T-helper 1 cell (primary cell): ENCODE measurements at places on chromosomes 13 and 19.

- no peak for DNase-seq
Measured at GRCh38 chr19:19538785-19539166, 711 bp downstream of the CILP2 start.

DNA sequence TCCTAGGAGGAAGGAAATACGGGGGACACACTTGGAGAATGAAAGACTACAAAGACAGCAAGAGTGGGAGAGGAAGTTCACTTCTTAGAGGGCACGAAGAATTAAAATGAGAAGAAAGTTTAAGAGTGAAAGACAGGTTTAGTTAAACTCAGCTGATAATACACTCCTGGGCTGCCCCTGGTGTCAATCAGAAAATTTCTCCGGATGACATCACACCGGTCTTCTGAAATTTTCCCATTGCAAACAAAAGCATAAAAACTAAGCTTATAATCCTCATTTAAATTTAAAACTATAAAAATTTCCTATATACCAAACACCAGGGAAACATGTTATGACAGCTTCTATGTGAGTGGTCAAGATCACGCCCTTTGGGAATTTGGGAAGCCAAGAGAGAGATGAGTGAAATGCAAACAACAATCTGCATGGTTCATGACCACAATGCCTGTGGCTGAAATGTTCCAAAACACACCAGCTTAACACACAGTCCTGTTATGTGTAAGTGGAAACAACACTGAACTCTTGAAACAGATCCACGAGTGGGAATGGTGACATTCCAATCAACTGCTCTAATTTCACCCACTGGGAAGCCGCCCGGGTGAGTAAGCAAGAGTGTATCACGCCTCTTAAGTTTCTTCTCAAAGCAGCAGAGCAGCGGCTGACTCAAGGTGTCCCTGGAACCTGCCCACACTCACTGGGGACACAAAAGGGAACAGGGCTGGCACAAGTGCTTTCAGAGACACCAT, 49.0 kb downstream of the BRD4 start:
- no peak for DNase-seq

GRCh38 chr13:53847502-53847901, 818.9 kb downstream of the OLFM4 start:
- DNase-seq = no peak

DNA sequence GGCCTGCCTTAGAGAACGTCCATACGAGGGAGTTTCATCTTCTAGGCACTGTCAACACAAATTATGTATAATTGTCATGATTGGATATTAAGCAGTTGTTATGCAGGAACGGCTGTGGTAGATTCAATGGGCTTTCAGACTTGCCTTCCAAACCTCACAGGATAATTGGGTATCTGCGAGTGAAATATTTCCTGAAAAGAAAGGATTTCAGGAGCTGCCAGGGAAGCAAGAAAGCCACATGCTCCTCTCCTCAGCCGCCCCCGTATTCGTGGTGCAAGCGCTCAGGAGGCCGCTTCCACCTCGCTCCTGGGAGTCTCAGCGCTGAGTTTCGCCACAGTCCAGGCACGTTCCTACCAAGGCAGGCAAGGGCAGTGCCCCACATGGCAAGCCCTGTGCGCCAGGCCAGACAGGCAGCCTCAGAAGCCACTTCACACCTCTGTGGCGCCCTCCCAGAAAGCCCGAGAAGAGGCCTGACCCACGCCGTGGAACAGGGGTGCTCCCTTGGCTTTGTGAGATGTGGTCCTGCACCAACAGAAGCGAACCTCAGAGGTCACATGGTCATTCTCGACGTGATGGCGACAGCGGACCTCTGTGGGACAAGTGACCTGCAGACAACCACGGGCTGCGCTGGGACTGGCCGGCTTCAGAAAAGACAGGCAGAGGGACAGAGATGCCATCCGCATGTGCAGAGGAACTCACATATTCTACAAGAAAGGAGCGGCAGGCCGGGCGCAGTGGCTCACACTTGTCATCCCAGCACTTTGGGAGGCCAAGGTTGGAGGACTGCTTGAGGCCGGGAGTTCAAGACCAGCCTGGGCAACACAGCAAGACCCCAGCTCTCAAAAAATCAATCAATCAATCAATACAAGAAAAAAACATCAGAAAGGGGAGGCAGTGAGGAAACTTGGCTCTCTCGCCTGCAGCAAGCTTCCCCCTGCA, 41.4 kb downstream of the CEBPG start:
- DNase-seq = no peak

- no peak for DNase-seq
Measured at GRCh38 chr13:94175076-94175475, 304.4 kb downstream of the DCT start.

DNA sequence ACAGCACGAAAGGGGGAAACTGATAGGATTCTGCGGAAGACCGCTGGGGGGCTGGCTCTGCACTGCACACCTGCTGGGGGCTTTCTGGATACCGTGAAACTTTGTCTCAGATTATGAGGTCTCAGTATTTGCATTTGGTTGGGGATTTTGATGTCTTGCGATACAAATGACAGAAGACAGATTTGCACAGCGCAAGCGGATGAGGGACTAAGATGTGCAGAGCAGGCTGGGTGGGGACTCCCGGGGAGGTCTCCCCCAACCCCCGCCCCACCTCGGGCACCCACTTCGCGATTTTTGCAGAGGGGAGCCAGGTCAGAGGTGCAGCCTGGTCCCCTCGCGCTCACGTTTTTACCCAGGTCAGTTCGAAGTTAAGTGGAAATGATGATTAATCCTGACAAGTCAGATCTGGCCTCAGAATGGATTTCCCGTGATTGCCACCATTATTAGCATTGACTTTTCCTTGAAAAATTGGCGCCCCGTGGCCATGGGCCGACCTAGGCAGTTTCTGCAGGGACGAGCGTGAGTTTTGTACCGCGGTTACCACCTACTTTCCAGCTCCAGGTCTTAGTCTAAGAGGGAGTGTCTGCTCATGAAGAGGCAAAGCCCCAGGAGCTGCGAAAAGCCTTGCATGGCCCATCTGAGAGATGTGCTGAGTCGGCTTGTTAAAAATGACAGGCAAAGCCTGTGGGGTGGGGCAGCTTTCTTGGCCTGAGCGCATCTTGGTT, 1.3 kb upstream of the GJB2 start:
- DNase-seq = no peak

GRCh38 chr13:20193162-20193906, 596 bp upstream of the GJB2 start:
- DNase-seq = no peak

DNA sequence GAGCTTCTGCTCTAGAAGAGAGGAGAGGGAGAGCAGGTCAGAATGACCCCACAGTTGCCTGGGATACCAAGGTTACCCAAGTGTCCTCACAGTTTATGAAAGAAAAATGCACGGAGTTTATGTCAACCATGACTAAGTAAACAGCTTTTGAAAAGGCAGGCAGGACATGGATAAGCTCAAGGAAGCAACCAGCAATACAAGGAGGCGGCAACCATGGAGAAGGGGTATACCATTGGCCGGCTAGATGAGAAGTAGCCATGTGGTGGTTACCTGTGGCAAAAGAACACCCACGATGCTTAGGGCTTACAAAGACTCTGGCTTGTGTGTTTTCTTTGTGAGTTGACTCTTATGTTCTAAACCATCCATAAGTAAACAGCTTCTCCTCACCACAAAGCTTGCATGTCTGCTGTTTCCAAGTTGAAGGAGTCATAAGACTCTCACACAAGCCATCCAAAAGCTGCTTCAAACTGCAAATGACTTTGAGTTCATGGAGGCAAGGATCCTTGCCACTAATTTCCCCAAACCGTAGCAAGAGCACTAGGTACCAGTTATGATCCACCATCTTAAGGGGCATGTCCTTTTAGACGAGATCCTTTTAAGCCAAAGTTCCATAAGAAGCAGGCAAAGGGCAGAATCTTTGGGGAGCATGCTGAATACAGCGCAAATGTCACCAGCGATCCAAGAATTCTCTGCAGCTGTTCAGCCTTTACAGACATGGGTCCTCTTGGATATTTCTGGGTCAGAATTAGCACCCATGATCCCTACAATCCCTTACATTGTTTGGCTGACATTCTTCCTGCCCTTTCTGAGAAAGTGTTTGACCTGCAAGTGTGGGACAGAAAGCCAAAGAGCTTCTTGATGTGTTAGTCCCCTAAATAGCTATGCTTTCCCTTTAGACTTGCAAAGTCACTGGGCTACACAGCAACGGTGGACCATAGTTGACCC, 74.8 kb upstream of the IPO5 start:
- DNase-seq = no peak

DNA sequence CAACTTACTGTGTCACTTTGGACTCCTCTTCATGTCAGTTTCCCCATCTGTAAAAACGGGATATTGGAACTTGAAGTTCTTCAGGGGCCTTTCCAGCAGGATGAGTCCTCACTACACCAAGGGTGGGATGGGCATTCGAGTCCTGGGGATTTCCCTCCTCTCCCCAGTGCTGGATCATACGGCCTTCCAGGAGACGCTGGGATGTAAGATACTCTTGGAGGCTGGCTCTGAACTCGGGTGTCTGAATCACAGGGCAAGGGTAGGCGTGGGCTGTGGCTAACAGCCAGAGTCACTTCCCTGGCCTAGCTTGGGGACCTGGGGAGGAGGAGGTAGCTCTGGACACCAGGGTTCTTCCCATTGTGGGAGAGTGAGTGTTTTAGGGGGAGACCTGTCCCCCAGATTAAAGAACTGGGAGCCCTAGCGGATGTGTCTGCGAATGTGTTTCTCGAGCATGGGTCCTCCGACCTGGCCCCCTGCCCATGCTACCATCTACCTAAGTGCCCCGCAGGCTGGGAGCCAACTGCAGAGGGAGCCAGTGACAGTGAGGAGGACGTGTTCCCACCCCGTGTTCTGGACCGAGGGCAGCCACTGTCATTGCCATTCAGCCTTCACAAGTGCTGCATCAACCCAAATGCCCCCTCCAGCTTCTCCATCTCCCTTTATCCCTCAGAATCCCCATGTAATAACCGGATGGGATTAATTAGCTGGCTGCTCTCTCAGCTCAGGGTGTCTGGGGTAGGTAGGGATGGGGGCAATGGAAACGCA, 2.4 kb upstream of the CYTH2 start:
- DNase-seq = no peak

DNA sequence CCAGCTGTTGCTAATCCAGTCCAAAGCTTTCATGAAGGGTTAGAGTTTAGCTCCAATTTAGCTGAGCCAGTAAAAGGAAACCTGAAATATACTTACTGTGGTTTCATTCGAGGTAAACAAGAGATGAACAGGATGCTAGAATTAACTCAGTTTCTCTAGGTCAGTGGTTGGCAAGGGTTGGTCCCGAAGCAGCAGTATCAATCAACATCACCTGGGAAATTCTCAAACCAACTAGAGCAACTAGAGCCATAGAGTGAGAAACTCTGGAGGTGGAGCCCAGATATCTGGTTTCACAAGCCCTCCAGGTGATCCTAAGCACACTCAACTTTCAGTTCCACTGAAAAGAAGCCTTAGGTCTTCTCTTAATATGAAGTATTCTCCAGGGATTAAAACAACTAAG, 376.7 kb downstream of the OXGR1 start:
- DNase-seq = no peak

- no peak for DNase-seq
Measured at GRCh38 chr13:50224534-50224933, 209.3 kb downstream of the KCNRG start.

DNA sequence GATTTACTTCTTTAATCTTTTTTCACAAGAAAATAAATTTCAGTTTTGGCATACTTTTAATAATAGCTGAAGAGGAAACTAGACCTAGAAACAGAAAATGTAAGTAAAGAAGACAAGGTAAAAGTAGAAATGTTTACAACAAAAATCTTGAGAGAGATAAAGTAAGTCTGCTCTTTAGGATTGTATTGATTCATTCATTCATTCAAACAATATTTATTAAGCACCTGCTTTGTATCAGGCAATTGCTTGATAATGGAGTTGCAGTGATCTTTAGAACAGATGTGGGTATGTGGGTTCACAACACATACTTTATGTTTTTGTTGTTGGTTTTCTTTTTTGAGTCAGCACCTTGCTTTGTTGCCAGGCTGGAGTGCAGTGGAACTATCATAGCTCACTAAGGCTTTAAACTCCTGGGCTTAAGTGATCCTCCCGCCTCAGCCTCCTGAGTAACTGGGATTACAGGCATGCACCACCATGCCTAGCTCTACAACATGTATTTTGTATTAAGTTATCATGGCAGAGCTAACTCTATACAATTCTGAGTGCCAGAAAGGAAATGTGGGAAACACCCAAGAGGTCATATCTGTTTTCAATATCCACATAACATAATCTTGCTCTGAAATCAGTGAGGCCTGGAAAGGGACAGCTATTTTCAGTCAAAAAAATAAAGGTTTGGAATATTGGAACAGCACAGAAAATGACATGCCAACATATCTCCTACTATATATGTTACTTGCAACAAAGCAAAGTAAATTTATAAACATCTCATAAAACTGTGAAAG, 8.8 kb upstream of the SPART start:
- DNase-seq = no peak

GRCh38 chr13:77728265-77729125, 31.0 kb downstream of the SLAIN1 start:
- no peak for DNase-seq

GRCh38 chr19:51354103-51354741, 12.0 kb downstream of the ETFB start:
- no peak for DNase-seq

DNA sequence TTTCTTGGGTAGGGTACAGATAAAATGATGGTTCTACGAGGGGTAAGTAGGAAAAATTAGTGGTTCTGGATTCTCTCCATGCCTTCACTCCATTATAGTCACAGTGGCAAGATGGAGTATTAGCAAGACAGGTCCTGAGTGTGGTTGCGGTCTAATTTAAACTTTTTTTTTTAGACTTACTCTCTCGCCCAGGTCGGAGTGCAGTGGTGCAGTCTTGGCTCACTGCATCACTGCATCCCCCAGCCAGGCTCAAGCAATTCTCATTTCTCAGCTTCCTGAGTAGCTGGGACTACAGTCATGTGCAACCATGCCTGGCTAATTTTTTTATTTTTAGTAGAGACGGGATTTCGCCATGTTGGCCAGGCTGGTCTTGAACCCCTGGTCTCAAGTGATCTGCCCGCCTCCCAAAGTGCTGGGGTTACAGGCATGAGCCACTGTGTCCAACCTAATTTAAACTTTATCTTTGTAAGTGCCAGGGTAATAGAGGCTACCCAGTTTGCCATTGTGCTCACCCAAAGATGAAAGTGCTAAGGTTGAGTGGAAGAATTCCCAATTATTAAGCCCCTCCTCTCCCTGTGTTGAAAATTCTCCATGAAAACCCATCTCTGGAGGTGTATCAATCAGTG, 135.6 kb downstream of the TM9SF2 start:
- DNase-seq = no peak

DNA sequence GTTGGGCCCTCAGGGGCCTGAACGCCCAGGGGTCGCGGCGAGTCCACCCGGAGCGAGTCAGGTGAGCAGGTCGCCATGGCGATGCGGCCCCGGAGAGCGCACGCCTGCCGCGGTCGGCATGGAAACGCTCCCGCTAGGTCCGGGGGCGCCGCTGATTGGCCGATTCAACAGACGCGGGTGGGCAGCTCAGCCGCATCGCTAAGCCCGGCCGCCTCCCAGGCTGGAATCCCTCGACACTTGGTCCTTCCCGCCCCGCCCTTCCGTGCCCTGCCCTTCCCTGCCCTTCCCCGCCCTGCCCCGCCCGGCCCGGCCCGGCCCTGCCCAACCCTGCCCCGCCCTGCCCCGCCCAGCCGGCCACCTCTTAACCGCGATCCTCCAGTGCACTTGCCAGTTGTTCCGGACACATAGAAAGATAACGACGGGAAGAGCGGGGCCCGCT, at the start of gene CCNA1:
Gene CCNA1 (plus strand): TSS at position 390 of the 439 bp plus-strand sequence. CDS start 562 bp downstream, outside the sequence.
- no peak for DNase-seq
